ENCODE measurements at places on chromosomes 12 and 14.

DNA sequence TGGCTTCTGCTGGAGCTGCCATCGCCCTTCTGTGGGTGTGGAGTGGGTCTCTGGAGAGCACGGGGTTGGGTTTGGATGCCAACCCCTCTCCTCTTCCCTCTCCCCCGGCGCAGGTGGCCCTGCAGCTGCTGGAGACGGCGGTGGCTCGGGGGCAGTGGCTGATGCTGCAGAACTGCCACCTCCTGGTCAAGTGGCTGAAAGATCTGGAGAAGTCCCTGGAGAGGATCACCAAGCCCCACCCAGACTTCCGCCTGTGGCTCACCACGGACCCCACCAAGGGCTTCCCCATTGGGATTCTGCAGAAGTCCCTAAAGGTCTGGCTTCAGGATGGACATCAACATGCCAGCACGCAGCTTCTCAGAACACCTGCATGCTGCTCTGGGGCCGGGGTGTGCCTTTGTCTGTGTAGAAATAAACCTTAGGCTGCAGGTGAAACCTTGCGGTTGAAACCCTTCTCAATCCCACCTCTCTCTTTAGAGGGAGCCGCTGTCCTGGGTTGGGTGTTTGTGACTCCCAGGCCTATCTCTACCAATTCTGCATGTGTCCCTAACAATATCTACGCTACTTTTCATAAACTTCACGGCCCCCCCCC, 44.3 kb downstream of the CCDC92 start:
- DNase-seq, result no peak

DNA sequence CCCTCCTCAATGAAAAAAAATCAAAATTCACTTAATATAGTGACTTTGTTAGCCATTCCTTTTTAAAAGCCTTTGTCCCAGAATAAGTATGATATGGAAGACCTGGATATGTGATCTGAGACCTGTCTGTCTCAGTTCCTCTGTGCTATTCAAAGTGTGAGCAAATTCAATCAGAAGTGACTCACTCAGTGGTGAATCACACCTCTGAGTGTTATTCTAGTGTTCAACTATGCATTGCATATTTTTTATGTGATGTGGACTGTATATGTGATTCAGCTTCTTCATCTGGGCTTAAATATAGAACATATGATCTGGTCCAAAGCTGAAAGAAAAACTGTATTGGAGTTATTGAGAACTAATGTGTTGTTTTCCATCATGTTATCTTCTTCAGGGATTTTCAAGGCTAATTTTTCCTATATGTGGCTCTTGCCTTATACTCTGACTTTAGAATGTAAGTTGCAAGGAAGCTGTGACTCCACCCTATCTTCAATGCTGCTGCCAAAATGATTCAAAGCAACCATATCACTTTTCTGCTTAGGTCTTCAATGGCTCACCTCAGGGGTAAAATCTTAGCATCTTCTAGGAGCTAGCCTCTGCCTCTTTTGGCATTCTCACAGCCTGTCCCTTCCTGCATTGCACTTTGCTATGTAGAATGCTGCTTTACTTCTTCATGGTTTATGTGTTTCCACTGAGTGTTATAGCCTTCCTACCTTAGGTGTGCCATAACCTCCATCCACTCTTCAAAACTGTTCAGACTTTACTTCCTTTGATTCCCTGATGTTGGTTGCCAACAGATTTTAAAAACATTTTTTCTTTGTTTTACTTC, 169.8 kb downstream of the OTOGL start:
- no peak for DNase-seq

- no peak for DNase-seq
Measured at GRCh38 chr14:102929241-102930137, 7.0 kb downstream of the AMN start.

DNA sequence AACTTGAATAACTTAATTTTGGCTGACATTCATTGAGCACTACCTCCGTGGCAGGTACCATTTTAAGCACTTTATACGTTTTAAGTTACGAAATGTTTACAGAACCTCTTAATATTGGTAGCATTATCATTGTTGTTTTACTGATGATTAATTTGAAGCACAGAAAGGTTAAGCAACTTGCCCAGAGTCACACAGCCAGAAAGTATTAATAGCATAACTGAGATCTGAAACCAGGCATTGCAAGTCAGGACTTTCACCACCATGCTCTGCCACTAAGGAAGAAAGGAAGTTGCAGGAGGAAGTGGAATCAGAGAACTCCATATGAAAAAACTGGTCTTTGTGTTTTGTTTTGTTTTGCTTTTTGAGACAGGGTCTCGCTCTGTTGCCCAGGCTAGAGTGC, 28.2 kb upstream of the BCAT1 start:
- no peak for DNase-seq

GRCh38 chr12:1907652-1908611, 10.5 kb downstream of the CACNA2D4 start:
- peak; percentile 44 for DNase-seq

GRCh38 chr12:5988659-5989116, 43.6 kb upstream of the ANO2 start:
- peak; percentile 80 for DNase-seq

GRCh38 chr12:49652921-49653520, 29.7 kb downstream of the PRPF40B start:
- no peak for DNase-seq

GRCh38 chr14:31835049-31835448, 242.1 kb upstream of the ARHGAP5 start:
- no peak for DNase-seq

DNA sequence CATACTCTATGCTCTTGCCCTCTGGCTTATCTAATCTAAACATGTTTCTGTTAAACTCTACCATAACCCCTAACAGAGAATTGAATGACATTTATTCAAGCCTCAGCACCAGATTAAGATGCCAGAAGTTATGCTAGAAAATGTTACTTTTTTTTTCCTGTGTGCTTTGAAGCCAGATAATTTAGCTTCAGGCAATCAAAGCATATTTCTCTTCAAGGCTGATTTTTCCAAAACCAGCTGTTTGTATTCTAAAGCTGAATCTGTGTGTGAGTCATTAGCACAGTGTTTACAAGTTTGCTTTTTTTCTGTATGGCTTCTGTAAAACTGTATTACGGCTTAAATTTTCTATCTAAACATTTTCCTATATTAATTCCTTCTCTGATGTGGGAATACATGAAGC, 326.1 kb downstream of the FSCB start:
- no peak for DNase-seq

DNA sequence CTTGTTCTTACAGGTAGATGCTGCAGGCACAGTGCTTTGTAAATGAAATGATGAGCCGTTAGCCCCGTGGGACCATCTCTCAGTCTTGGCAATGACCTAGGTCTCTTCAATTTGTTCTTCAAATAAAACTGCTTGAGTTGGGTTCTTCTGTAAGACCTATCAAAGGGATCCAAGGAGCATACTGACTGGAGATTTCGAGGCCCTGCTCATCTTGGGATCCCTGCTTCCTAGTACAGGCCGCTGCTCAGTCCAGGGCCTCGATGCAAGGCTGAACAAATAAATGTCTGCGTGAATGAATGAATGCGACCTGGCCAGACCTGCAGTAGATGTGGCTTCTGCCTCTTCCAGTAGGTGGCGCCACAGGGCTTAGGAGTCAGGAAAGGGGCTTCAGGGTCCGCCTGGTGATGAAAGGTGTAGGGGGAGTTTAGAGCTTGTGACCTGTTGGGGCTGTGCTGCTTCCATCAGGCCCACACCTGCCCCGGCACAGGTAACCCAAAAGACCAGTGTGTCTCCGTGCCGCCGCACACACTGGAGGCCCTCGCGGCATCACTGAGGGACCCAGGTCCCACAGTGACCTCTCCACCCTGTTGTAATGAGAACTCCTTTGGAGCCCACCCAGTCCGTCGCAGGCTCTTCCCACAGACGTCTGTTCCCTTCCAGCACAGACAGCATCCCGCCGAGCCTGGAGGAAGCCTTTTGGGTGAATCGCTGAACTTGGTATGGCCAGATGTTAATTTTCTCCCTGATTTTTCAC, 4.4 kb downstream of the CACNA1C start:
- peak; percentile 64 for DNase-seq

- no peak for DNase-seq
Measured at GRCh38 chr12:54430471-54431069, 11.5 kb upstream of the ITGA5 start.

GRCh38 chr12:114395233-114395632, 10.7 kb downstream of the TBX5 start:
- DNase-seq, result no peak

- no peak for DNase-seq
Measured at GRCh38 chr12:11595080-11595479, 54.4 kb upstream of the ETV6 start.

DNA sequence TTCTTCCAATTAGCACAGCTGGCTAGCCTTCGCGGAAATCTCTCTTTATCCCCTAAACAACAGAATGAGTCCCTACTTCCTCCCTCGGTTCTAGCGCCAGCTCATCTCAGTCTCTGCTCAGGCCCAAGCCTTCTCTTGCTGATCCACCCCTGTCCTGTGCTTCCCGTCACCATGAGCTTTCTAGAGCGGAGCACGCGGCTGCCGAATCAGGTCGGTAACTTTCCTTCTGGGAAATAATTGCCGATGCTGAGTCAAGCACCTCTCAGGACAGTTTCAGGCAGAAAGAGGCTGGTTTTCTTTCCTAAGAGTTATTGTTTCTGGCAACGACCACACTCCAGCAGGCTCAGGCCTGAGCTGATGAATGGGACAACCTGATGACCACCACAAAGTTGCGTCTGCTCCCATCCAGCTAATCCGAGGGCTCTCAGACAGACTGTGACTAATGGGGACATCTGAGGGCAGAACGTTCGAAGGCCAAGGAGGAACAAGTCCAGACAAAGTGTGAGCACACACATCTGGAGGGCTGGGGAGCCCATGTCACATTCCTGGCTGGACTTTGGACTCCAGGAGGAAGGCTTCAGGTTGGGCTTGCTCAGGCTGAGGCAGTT, 13.6 kb upstream of the GPR68 start:
- no peak for DNase-seq

- DNase-seq, result no peak
Measured at GRCh38 chr12:62898526-62898925, 36.4 kb downstream of the PPM1H start.

- DNase-seq, result no peak
Measured at GRCh38 chr12:15428632-15429031, 106.3 kb downstream of the PTPRO start.

DNA sequence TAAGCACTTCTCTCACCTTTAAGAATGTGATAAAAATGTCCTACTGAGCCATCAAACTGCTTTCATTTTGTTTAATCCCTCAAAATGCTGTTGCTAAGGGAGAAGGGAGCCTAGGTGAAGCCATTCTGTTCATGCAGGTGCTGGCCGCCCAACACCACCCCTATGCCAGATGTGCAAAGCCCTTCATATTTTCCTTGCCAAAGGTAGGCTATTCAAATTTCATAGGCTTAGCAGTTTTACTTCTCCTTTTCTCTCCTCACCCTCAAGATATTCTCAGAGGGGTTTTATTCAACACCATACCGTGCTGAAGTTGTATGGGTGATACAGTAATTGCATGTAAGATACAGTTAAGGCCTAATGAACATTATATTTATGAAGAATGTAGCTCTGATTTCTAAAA, 461.7 kb downstream of the GXYLT1 start:
- DNase-seq, result no peak
